ENCODE measurements at places on chromosomes 5 and 9. TPM values are rescaled to one million over a fixed set of nuclear protein-coding genes. Genes with fewer than 3 reads are reported as not detected.

ESM1 gene
- 54.3 TPM for total RNA-seq

ENG gene
- total RNA-seq = 100 TPM

PCDHGB2 gene
- total RNA-seq = 3.9 TPM

FOXD1 gene
- 6.8 TPM for total RNA-seq

CYLC2 gene
- total RNA-seq = not detected

MXD3 gene
- total RNA-seq = 5.0 TPM

SUSD3 gene
- total RNA-seq = not detected

PDGFRB gene
- 195 TPM for total RNA-seq

IL7R gene
- total RNA-seq = 9.8 TPM
